ENCODE measurements at places on chromosomes 6 and 20.

DNA sequence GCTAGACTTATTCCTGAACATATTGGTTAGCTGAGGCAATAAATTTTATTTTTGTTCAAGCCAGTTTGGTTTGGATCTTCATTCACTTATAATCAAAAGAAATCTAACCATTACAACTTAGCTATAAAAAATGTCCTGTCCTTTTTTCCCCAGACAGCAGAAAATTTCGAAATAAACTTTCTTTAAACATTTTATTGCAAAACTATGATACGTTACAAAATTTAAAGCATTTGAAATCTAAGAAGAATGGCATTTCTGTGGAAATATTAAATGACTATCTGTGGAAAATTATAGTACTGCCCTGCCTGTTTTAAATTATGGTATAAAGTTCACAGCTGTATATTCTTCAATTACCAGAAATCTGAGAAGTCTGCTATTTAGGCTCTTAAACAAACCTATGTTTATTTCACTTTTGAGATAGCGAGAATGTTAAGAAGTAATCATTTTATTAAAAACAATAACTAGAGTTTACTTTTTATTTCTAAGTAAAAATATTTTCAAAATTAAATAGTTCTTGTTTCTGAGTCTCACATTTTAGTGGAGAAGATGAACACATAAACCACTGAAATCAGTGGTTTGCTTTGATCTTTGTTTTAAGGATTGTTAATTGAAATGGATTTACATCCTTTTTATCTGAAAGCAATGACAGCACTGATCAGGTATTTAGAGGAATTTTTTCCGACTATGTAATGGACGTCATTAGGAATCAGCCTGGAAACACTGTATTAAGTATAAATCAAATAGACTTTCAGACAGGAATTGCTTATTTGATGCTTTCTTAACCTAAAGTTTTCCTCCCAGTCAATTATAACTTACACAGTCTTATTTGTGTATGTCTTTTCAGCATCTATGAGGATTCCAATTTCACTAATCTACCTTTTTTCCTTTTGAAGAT, 553.7 kb downstream of the COL12A1 start:
- no peak for DNase-seq

DNA sequence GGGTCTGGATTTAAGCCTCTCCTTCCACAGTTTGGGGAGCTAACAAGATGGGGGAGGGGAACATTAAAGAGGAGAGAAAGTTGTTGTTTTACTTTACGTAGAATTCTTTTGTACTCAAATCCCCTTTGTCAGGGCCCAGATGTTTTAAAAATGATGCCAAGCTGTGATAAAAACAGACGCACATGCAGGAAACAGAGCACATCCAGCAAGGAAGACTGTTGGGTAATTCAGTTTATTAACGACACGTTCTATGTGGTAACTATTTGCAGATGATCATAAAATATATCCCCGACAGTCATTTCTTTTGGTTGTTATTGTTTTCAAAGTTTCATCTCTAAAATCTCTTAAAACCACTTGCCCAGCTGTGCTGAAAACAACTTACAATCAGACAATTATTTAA, 307.0 kb upstream of the PRDM1 start:
- DNase-seq = no peak

GRCh38 chr6:107230024-107230423, 114.7 kb upstream of the BEND3 start:
- DNase-seq = no peak

GRCh38 chr6:45921691-45922281, 93.9 kb downstream of the CLIC5 start:
- DNase-seq = no peak

DNA sequence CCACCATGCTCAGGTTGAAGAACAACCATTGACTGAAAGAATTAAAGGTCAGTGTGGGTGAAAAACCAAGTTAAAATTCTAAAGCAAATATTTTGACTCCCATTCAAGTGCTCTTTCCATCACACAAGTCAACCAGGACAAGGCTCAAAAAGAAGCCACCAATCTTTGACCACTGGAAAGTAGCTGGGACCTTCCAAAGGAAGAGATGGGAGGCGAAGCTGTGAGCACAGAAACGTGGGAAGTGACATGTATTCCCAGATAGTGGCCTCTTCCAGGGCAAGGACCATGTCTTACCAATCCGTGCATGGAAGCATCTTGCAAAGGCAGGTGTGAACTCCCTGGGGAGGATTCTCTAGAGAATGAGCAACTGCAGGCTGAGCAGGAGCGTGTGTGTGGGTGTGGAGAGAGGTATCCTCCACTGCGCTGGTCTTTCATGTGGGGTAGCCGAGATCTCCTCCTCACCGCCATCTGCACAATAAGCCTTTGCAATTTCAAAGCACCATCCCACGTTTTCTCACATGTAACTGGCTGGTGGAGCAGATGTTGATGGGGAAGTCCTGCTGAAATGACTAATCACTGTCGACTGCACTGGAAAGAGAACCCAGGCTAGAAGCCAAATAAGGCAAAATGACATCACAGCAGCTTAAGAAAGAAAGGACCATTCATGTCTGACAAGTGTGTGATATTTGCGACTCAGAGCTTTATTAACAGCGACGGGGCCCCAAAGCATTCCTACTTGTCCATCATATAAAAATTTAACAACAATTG, 189.4 kb upstream of the RREB1 start:
- peak; percentile 57 for DNase-seq

DNA sequence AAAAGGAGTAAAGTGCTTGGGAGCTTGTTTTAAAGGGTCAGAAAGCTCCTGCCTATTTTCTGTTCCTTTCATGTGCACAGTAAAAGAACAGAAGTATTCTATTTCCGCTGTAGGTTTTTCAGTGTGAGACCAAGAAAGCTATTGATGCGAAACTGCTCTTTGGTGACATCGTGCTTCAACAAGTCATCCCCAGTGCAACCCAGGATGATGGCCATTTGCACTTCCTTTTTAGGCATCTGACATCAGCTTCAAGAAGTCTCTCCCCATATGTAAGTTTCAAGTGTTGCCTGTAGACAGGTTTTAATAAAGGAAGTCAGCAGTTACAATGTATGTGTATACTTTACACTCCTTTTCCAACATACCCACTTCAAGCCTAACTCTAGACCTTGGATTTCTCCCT, 131.6 kb downstream of the RFX6 start:
- DNase-seq = no peak

DNA sequence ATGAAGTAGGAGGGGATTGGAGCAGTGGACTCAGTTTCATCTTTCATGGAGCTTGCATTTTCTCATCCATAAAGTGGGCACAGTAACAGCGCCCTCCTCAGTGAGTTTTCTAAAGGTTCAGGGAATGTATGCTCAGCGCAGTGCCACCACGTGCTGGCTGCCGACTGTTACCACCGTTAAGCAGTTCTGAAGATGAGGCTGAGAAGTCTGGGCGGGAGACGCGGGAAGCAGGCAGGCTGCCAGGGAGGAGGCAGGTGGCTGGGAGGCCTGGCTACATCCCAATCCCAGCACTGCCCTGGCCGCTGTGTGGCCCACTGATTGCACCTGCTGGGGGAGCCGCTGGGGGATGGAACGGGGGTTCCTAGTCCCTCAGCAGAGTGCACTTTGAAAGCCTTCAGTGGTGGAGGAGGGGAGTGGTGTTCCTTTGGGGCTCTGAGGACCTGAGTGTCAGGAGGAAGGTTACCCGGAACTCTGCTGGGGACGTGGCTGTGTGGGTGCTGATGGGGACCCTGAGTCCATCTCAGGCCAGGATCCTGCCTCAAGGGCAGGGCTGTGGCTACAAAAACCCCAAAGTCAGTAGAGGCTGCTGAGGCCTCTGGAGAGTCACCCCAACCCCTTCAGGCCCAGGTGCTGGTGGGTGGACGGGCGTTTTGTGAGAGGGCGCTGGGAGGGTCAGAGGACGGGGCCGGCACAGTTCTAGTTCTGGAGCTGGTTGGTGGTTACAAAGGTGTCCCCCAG, 28.0 kb upstream of the PHACTR3 start:
- no peak for DNase-seq

DNA sequence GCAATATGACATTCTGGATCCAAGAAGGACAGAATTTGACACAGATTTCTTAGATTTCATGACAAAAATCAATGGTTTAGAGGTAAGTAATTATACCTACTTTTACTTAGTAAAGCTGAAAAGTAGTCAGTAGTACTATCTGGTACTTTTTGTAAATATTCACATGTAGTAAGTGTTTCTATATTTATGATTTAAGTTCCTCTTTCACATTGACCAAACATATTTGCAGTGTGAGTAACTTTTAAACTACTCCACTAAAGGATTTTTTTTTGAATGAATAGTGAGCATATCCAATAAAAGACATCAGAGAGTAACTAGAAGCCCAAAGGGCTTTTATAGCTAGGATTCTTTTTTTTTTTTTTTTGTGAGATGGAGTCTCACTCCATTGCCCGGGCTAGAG, 60.8 kb downstream of the DNAH8 start:
- no peak for DNase-seq

GRCh38 chr6:33944686-33945411, 141.0 kb upstream of the MLN start:
- DNase-seq = no peak

DNA sequence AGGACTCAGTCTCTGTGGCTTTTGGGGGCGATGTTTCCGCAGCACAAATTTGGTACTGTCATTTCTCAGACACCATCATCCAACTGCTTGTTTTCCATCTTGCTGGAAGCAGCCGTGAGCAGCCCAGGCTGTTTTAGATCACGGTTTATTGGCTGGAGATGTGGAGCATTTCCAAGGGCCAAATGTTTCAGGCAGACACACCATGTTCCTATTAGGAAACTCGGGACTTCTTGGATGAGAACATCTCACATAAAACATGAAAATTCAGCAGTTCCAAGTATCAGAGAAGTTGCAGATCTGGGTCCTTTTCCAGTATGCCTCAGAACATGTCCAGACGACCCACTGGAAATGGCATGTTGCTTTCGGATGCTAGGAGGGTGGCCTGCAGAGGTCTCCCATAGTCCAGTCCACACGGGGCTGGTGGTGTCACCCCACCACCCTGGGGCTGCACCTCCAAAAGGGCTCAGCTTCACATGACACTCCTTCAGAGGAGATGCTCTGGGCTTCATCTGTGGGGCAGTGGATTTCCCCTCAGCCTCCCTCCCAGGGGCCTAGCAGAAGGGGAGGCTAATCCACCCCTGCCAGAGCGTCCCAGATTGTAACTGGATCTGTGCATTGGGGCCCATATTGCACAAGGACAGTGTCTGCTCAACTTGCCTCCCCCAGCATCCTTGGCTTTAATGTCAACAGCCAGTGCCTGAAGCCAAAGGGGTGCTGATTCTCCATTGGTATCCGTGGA, 176.3 kb downstream of the SCP2D1 start:
- DNase-seq = no peak

DNA sequence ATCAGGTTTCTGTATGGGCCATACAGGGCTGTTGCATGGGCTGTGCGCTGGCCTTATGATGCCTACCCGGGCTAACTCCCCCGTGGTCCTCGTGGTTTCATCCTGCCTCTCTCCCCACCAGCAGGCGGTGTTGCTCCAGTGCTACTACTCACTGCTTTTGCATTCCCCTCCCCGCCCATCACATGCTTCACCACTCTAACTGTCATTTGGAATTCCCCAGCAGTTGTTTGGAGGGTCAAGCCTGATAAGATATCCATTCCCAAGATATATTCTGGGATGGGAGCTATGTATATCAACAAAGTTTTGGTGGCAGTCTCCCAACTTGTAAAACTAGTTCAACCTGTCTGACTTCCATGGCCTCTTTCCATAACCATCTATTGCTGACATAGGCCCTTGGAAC, 233.2 kb upstream of the SOX4 start:
- DNase-seq = no peak

GRCh38 chr6:157258878-157259277, 64.4 kb downstream of the TMEM242 start:
- DNase-seq = no peak
